ENCODE measurements at places on chromosomes 16 and 17. TPM values are rescaled to one million over a fixed set of nuclear protein-coding genes. Genes with fewer than 3 reads are reported as not detected.

Gene SLC35G3
- total RNA-seq: not detected

Gene SEPTIN1
- 1.4 TPM for total RNA-seq

Gene C17orf113
- total RNA-seq: 0.72 TPM

GRCh38 chr16:68403177-68403576, 45.1 kb downstream of the SMPD3 start:
- H3K27me3 ChIP-seq: no peaks in the 10 kb centered on the region
- no peak overlapping the region for H3K4me3 ChIP-seq

DNA sequence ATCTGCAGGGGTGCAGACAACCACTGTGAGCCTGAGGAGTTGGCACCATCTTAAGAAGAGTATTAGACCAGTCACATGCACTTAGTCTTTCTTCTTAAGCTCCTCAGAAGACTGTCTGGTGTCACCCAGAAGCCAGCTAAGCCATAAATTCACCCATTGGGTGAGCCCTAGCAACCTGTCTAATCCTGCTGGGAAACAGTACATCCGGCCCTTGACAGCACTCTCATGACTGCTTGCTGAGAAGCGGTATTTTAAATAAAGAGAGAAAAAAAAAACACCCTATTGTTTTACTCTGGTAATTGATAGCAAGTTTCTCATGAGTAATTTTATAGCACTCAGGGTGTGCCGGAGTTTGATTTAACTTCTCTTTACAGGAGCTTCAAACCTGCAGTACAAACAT, 134.7 kb downstream of the SOX9 start:
- no peak overlapping the region for H3K27ac ChIP-seq
- H3K4me1 ChIP-seq: no peaks in the 10 kb centered on the region
- H3K4me3 ChIP-seq: no peak overlapping the region
- no peaks in the 10 kb centered on the region for H3K27me3 ChIP-seq
- H3K36me3 ChIP-seq: no peaks in the 10 kb centered on the region
- no peak for DNase-seq

GRCh38 chr17:28515518-28515917, 9.4 kb downstream of the FOXN1 start:
- no peaks in the 10 kb centered on the region for H3K27me3 ChIP-seq
- DNase-seq: no peak
- no peaks in the 10 kb centered on the region for H3K4me1 ChIP-seq
- H3K36me3 ChIP-seq: no peaks in the 10 kb centered on the region
- no peak overlapping the region for H3K4me3 ChIP-seq

- H3K36me3 ChIP-seq: no peaks in the 10 kb centered on the region
- no peaks in the 10 kb centered on the region for H3K27me3 ChIP-seq
- H3K4me1 ChIP-seq: no peaks in the 10 kb centered on the region
Observed at GRCh38 chr16:86110726-86111125, 211.8 kb downstream of the IRF8 start.

- no peak for DNase-seq
- H3K27ac ChIP-seq: no peak overlapping the region
- no peaks in the 10 kb centered on the region for H3K36me3 ChIP-seq
- no peaks in the 10 kb centered on the region for H3K27me3 ChIP-seq
- no peaks in the 10 kb centered on the region for H3K4me1 ChIP-seq
- no peak overlapping the region for H3K4me3 ChIP-seq
Observed at GRCh38 chr17:17382971-17383370, 79.8 kb downstream of the NT5M start.

DNA sequence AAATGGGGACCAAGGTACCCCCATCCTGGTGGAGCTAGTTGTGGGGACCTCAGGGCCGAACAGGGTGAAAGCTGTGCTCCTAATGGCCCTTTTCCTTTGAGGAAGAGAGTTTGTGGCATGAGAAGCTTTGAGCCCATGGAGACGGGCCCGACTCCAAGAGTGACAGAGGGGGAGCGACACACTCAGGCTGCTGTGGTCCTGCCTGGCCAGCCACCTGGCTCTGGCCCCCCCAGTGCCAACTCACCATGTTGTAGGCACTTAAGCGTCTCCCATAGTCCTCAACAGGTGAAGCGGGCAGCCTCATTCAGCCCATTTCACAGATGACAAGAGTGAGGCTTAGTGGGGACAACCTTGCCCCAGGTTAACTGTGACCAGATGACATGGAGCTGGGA, 1.6 kb downstream of the IL21R start:
- H3K36me3 ChIP-seq: no peaks in the 10 kb centered on the region
- DNase-seq: no peak
- H3K27me3 ChIP-seq: no peaks in the 10 kb centered on the region
- H3K4me1 ChIP-seq: peaks cover 11% of the 10 kb centered on the region

DNA sequence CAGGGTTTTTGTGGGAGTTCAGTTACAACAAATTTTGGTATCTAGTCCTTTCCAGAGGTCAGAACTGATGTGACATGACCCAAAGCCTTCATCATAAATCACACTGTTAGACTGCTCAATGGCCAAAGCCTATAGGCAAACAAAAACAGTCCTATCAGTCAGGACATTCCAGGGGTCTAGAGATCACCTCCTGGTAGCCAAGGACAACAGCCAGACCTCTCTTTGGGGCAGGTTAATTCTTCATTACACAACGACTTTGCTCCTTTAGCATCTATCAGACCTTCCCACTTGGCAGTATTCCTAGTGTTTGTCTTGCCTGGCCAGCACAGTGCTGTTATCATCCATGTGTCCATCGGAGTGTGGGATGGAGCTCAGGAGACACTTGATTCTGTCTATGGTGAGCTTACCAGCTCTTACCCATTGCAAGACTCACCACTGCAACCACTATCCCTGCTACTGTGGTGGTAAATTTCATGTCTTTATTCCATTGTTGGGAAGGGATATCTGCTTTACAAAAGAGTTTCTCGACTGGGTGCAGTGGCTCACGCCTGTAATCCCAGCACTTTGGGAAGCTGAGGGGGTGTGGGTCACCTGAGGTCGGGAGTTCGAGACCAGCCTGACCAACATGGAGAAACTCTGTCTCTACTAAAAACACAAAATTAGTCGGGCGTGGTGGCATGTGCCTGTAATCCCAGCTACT, 95.5 kb upstream of the DHX40 start:
- H3K36me3 ChIP-seq: no peaks in the 10 kb centered on the region
- no peaks in the 10 kb centered on the region for H3K4me1 ChIP-seq
- no peak for DNase-seq
- H3K4me3 ChIP-seq: no peak overlapping the region
- H3K27ac ChIP-seq: no peak overlapping the region

DNA sequence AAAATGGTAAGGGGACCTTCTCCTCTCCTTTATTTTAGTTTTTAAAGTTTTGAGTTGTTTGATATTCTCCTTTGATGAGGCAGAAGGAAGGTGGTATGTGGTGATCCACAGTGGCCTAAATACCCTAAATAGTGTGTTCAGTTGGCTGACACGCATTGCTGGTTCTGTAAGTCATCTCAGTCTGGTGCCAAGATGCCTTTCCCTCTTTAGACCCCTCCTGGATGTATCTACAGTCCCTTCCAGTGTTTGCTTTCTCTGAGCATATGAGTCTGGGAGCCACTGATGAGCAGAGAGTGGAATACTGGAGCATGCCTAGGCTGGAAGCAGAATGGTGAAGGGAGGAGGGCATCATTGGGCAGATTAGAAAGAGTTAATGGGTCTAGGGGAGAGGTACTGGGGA, 64.5 kb downstream of the NEUROD2 start:
- H3K36me3 ChIP-seq: no peaks in the 10 kb centered on the region
- DNase-seq: no peak
- no peak overlapping the region for H3K27ac ChIP-seq

All from heart left ventricle (tissue), 16 donors.